ENCODE measurements at places on chromosomes 7 and 10.

GRCh38 chr7:86975914-86976313 lies 83.5 kb downstream of the ELAPOR2 start:
- no peak for DNase-seq

DNA sequence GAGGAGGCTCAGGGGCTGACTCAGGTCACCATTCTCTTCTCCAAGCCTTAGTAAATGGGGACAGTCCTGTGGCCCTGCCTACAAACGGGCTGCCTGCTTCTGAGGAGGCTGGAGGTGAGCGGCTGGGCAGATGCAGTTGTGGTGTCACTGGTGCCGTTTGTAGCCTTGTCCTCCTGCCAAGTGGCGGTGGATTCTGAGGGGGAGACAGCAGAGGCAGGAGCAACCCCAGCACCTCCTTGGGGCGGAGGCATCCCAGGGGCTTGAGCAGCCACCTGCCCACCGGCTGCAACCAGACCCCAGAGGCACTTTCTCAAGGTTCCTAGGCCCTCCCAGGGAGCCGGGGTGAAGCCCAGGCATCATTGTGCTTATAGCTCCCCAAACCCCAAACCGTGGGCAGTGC lies 112.5 kb downstream of the ZMIZ1 start:
- DNase-seq: no peak

- DNase-seq: no peak
Measured at GRCh38 chr7:100575746-100576383, 2.2 kb upstream of the SAP25 start.

DNA sequence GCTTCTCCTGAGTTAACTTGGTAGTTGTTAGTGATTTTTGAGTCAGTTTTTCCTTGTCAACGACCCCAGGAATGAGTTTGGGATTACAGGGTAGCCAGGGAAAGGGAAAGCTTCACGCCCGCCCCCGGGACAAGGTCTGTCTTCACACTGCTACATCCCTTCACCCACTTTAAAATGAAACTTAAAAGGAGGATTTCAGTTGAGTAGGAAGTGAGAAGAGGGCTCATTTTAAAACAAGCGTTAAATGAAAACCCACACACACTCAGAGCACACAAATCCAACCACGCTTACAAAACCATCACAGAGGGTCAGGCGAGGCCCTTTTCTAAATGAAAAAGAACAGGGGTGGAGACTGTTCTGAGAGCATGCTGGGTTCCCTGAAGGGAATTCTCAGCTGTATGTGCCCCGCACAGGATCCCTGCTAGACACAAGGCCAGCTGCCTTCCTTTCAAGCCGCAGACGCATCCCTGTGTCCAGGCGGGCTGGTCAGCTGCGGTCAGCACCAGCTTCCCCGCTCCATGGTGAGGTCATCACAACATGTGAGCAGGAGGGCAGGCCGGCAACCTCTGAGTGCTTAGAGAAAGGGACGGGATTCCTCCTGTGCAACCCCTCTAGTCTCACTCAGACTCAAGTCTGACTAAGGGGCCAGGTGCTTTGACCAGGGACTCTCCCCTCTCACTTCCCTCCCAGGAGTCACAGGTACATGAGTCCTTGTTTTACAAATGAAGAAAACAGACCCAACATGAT lies 111.8 kb downstream of the EGFR start:
- no peak for DNase-seq

DNA sequence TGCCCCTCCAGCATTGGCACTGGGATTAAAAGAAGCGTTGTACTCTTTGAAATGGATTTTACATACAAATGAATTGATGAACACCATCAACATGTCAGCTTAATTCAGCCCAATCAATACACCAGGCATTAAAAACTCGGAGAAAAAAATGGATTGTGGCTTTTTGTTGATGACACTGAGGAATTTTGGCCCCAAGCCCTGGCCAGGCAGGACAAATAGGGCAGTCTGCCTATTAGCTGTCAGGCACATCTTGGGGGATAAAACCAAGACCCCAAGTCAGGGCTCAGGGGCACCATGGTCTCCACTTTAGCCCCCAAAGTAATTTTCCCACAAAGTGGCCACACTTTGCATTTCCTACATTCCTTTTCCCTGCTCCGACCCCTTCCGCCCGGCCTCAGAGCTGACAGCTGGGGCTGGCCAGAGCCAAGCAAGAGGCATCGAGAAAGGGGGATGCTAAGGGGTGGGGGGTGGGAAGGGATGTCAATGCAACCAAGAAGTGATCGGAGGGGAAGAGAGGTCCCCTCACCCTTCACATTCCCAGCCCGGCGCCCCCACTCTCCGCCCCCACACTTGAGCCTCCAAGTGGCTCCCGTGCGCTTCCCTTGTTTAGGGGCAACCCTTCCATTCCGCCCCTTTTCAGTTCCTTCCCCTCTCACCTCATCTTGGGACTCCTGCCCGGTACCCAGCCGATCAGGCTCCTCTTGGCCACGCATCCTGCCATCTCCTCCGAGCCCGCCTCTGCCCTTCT lies 711 bp downstream of the HIP1 start:
- no peak for DNase-seq

GRCh38 chr10:64630534-64630933 lies 1109.3 kb downstream of the REEP3 start:
- no peak for DNase-seq

DNA sequence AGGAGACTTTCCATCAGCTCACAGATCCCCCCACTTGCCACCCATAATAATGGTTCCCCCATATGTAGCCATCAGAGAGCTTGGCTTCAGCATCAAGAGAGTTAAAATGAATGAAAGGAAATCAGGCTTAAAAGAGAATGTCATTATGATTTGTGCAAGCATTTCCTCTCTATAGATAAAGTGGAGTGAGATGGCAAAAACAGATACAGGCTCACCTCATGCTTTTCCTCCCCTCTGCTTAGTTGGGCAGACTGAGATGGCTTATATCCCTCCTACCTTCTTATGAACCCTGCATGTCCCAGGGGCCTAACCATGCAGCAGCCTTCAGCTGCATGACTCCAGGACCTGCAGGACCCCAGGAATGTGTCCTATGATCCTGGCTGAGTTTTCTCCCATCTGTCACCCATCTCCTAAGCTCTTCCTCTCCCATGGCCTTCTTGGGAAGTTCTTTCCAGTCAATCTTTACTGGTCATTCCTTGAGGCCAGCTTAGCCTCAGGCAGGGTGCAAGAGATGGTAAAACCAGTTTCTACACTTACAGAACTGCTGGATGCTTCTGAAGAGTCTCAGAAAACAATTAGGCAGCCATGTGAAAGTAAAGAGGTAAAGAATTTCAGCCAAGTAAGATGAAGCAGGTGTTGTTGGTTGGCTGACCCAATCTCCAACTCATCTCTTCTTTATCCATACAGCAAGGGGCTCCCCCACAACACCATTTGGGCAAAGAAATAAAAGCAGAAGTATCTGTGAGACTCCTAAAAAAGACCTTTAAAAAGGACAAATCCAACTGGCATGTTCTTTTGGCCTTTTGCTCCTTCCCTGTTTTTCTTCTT lies 159.7 kb downstream of the RTKN2 start:
- DNase-seq: no peak

DNA sequence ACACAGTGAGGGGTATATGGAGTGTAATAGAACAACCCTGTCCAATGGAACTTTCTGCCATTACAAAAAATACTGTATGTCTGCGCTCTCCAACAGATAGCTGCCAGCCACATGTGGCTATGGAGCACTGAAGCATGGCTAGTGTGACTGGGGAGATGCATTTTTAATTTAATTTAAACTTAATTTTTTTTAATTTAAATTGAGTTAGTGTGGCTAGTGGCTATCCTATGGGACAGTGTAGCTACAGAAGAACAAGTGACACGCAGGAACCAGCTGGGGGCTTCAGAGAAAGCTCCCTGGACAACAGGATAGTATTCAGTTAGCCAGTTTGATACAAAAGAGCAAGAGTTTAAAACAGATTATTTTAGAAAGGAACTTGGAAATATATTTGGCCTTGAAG lies 408.0 kb downstream of the THSD7A start:
- no peak for DNase-seq

DNA sequence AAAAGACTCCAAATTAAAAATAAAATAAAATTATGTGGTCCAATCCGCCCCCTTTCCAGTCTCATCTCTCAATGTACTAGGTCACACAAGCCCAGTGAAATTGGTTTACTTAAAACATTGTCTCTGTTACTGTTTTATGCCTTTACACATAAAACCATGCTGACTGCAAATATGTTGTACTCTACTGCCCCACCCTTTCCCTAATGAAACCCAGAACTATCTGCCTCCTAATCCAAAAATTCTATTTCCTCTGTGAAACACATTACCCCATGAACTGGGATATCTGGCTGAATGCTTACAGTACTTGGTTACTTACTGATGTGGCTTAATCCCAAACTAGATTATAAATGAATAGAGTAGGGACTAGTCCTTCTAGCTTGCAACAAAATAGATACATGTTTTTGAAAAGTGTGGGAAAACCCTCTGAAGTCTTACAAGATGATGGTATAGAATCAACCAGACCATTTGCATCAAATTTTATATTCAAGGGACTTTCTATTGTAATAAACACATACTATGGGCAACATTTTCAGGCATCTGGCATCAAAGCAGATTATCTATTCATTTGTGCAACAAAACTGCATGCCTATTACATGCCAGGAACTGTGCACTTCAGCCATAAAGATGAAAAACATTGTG lies 10.0 kb upstream of the KMT2E start:
- DNase-seq: no peak

GRCh38 chr7:2232766-2233520 lies at the start of gene MAD1L1:
MAD1L1 (minus strand) TSS chr7:2232945; CDS start chr7:2230133, 2,812 bp downstream.
- DNase-seq: peak; percentile 77

DNA sequence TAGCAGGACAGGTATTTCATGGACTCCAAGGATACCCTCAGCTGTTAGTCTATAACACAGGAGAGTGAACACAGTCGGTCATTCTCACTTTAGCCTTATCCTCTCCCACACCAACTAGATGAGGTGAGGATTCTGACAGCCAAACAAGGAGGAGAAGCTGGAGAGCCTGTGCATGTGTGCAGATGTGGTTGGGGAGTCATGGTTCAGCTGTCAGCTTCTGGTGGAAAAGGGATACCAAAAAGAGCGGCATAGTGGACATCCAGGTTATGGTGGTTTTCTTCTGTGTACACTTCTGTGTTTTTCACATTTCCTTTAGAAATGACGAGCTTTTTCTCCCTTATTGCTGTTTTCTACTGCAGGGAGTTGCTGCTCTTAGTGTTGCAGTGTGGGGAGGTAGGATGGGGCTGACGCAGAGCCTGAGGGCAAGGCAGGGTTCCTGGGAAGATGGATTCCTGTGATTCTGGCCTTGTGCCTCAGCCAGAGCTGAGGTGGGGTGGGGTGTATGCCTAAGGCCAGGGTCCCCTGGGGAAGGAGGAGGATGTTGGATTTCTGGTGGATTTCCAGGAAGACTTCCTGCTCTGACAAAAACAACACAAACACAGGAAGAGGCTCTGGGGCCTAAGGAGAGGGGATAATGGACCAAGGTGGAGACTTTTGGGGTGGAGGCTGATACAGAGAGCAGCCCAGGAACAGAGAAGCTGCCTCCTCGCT lies 26.6 kb downstream of the PLAU start:
- no peak for DNase-seq

DNA sequence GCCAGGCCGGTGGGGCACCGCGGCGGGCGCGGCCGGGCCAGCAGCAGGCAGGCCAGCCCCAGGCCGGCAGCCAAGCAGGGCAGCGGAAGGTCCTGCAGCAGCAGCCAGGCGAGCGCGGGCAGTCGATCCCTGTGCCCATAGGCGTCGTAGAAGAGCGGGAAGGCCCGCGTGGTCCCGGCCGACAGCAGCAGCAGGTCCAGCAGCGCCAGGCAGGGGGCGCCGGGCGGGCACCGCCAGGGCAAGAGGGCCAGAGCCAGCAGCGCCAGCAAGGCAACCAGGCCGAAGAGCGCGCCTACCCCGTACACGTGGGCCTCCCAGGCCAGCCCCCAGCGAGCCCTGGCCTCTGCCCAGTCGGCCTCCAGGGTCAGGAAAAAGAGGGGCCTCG lies 8.4 kb upstream of the RBM28 start:
- DNase-seq: no peak

- no peak for DNase-seq
Measured at GRCh38 chr10:46218921-46219320, 67.9 kb upstream of the ANTXRL start.

GRCh38 chr7:41403291-41403690 lies 299.6 kb downstream of the INHBA start:
- DNase-seq: no peak

DNA sequence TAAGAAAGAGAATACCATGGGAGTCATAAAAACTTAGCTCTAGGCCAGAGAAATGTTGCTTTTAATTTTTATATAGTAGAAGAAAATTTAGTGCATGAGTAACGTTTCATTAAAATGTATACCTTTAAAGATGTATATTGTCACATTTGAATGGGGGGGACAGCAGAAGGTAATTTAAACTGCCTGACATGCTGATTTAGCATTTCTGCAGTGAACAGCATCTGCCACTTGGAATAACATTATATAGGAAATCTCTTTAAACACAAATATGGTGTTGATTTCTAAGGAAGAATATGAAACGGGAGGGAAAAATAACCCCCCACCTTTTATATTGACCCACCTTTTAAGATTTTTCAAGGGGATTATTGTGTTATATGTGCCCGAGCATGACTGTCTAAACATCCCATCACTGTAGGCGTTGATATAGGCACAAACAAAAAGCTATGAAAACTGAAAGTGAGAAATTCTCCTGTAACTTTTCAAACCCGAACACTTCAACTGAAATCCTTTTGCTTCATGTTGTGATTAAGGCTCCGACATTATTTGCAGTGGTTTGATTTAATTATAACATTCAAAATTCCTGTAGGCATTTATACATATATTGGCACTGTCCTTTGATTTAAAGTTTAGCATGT lies 244.7 kb upstream of the CELF2 start:
- DNase-seq: no peak

- no peak for DNase-seq
Measured at GRCh38 chr10:7855205-7855604, 36.9 kb downstream of the TAF3 start.

DNA sequence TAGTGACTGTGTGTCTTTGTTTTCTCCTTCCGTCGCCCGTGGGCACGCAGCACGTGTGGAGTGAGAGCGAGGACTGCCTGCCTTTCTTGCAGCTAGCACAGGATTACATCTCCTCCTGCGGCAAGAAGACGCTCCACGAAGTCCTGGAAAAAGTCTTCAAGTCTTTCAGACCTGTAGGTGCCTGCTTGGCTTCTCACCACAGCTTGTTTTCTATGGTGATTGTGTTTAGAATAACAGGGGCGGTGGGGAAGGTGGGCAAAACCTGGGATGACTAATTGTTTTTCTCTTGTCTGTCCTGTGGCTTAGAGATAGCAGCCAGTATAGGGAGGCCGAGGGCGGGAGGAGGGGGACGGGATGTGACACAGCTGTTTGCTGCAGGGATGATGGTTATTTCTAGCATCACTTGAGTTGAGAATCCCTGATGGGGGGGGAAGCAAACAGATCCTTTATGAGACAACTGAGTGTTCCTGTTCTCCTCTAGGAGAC lies 11.4 kb downstream of the MTURN start:
- no peak for DNase-seq

Data from stimulated activated CD8-positive, alpha-beta memory T cell treated with anti-CD3 and anti-CD28 coated beads, Interleukin-15, amount 100 ng/mL, for 4 hours (primary cell).